Activated T-cell treated with anti-CD3 and anti-CD28 coated beads for 24 hours (primary cell): ENCODE measurements at places on chromosomes 11 and 22.

- peak; percentile 45 for DNase-seq
Measured at GRCh38 chr11:75474878-75475766, 42.1 kb upstream of the KLHL35 start.

- peak; percentile 30 for DNase-seq
Measured at GRCh38 chr11:66543263-66544107, 2.4 kb downstream of the ZDHHC24 start.

DNA sequence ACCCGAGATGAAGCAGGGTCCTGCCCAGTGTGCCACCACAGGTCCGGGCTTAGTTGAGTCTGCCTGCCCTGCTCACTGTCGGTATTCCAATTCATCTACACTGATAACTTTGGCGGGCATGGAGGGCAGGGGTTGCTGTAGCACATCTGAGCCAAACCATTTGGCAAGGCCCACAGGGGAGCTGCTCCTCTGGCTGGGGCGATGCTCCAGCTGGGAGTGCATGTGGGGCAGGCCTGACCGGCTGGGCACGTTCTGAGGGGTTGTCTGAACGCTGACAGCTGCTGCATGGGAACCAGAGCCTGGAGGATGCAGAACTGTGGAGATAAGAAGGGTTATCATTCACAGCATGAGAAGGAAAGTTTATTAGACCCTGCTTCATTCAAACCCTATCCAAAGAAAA is 40.4 kb downstream of the DRG1 start:
- DNase-seq = no peak

DNA sequence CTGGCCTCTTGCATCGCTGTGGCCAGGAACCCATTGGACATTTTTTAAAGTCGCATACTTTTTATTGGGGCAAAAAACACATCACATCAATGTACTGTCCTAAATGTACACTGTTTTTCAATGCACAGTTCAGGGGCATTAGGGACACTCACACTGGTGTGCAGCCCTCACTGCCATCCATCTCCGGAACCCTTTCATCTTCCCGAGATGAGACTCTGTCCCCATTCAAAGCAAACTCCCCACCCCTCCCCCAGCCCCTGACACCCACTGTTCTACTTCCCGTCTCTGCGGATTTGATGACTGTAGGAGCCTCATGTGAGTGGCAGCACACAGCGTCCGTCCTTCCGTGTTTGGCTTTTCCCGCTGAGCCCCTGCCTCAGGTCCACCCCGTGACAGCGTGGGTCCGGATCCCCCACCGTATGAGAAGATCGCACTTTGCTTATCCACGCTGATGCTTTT is 41.8 kb upstream of the TH start:
- DNase-seq = peak; percentile 26

GRCh38 chr11:88538098-88538497 is 200.6 kb upstream of the CTSC start:
- DNase-seq = no peak

GRCh38 chr11:115518983-115519628 is 14.9 kb upstream of the CADM1 start:
- DNase-seq = no peak

DNA sequence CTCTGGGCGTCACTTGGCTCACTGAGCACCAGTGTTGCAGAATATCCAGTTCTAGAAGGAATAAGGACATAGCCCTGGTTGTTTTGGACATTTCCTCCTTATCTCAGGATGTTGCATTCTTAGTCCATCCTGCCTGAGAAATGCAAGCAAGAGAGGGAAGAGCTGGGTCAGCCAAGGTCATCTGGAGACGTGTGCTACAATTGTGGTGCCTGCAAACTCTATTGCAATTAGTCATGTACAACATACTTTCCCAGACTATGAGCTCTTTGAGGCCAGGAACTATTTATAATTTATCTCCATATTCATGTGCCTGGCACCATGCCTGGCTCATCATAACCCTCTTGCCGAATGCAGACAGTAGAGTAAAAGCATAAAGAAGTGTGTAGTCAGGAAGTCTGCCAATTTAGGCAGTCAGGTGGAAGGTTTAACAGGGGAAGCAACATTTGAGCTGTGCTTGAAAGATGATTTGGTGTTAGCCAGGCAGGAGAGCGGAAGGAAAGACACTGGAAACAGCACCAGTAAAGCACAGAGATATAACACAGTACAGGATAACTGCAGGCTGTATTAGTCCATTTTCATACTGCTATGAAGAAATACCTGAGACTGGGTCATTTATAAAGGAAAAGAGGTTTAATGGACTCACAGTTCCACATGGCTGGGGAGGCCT is 129.4 kb upstream of the PAX6 start:
- no peak for DNase-seq

DNA sequence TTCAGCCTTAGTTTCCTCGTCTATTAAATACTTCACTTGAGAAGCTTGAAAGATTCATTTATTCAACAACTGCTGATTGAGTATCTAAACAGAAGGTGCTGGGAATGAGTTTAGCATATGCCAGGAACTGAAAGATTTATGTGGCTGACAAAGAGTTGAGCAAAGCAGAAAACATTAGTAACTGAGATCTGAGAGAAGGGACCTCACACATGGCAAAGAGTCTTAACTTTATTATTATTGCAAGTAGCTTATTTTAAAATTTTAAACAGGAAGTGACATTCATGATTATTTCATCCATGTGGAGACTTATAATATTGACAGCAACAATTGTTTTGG is 133.6 kb downstream of the CASP12 start:
- no peak for DNase-seq

DNA sequence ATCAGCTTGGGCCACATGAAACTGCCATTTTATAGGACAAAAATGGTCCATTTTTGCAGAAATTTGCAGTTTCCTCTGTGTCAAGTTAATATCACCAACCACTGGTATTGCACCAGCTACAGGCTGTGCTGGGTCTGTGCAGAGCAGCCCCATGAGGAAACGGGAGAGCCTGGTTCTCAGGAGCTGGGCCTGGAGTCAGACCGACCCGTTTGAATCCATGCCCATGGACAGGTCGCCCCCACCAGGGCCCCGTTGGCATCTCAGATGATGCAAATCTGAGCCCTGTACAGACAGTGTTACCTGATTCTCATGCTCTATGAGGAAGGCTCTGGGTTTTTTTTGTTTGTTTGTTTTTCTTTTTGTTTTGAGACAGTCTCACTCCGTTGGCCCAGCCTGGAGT is 9.8 kb upstream of the SEC14L6 start:
- DNase-seq = no peak

- DNase-seq = no peak
Measured at GRCh38 chr11:75403037-75403436, 3.7 kb downstream of the RPS3 start.
